Endothelial cell of umbilical vein (primary cell): ENCODE measurements at places on chromosomes 6 and 20. TPM values are rescaled to one million over a fixed set of nuclear protein-coding genes. Genes with fewer than 3 reads are reported as not detected.

GRCh38 chr6:147078602-147079001 is 125.6 kb upstream of the STXBP5 start:
- no peak for DNase-seq

GRCh38 chr6:169141671-169142537 is 111.7 kb downstream of the THBS2 start:
- no peak for DNase-seq

Gene FAM217A
- polyA plus RNA-seq: not detected in 2 replicates

DNA sequence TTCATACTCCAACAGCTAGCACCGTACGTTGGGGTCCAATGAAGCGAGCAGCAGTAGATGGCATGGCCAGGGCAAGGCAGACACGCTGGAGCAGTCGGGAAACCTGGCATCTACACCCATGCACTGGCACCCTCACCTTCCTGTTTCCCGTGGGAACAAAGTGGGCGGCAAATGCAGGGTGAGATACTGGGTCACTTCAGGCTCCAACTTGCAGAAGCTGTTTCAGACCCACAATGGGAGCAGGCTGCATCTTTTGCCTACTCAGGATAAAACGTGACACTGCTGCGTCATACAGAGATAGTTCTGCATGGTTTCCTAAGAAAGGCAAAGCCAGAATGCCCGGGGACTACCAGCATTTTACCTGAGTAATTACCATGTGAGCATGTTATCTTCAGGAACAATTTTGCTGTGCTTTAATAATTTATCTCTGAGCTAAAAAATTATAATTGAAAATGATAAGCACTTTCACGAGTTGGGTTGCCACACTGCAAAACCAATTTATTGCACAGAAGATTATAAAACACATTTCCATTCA is 10.9 kb upstream of the CD93 start:
- peak; percentile 36 for DNase-seq

Gene CEP162
- polyA plus RNA-seq: 0.56 and 0.79 TPM in 2 replicates

Gene EIF6
- polyA plus RNA-seq: 286 and 383 TPM in 2 replicates

GRCh38 chr6:54185885-54186284 is 74.6 kb downstream of the MLIP start:
- no peak for DNase-seq

Gene VSX1
- not detected in 2 replicates for polyA plus RNA-seq

Gene TNFRSF6B
- polyA plus RNA-seq: 11.3 and 20.6 TPM in 2 replicates

DNA sequence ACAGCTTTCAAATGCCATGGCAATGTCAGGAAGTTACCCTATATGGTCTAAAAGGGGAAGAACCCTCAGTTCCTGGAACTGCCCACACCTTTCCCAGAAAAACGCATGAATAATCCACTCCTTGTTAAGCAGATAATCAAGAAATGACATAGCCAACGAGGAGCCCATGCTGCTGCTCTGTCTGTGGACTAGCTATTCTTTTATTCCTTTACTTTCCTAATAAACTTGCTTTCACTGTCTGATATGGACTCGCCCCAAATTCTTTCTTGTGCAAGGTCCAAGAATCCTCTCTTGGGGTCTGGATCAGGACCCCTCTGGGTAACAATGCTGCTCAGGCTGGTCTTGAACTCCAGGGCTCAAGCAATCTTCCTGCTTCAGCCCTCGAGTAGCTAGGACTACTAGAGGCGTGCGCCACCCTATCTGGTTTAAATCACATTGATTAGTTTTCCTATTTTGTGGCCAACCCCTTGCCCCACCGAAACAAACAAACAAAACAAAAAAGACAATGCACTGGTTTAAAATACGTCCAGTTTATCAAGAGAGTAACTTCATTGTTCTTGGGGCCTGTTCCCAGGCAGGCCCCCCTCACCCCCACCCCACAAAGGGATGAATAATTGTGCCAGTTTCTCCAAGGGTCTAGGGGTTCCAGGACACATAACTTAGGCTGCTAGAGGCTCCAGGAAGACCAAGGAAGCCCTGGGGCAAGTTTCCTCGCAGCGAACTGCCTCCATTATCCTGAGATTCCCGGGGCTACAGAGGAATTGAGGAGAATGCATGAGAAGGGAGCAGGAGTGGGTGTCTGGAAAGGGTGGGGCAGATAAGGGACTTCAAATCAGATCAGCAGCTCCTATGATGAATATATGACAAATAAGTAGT is 10.1 kb upstream of the AKAP12 start:
- no peak for DNase-seq

- DNase-seq: no peak
These were observed 11.7 kb downstream of the PARD6B start for GRCh38 chr20:50743087-50743486.

GRCh38 chr20:36631646-36632045 is 14.3 kb downstream of the SLA2 start:
- no peak for DNase-seq

Gene KHDC1L
- polyA plus RNA-seq: 0.15 and 0.18 TPM in 2 replicates

Gene ZBP1
- not detected in 2 replicates for polyA plus RNA-seq

DNA sequence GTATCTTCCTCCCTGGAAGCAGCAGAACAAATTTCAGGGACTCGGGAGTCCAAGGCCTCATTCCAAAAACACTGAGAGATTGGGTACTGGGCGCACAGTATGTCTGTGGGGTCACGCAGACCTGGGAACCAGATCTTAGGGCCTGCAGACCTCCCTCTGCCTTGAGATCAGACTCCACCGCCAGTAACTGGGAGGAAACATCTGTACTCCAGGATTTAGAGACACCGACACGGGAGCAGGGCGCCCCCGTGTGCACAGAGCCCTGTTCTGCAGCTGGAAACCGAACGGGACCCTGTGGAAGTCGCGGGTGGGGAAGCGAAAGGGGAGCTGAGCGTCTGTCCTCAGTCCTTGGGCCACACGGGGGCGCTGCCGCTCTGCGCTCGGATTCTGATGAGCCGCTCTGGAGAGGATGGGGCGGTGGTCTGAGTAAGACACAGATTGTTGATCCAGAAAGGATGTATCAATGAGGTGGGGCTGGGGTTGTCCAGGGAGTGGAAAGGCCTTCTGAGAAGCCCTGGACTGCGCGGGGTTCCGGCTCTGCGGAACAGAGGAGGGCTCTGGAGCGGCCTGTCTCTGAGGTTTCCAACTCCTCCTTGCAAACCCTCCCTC is 35.7 kb upstream of the HLA-E start:
- peak; percentile 93 for DNase-seq

Gene DEF6
- 0.43 and 0.59 TPM in 2 replicates for polyA plus RNA-seq

DNA sequence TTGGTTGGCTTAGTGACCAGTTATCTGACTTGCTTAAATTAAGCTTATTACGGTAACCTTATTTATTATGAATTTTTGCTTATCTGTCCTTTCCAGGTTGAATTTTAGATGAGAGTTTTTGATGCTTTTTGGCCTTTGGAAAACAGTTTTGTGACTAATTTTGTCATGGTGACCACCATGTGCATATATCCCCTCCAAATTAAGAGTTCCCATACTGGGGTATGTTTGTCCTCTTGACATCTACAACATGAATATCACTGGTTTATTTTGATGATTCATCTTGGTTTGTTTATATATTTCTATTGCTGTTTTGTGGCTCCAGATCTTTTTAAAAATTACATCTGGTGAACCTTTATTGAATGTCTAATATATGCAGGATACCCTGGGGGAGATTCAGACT is 61.4 kb downstream of the PHF20 start:
- DNase-seq: no peak
